HT1080 (cell line): ENCODE measurements at places on chromosomes 11 and 22.
A peak's percentile ranks its signal among the peaks of the same experiment; 100 is the strongest.

GRCh38 chr22:38202437-38203089, 769 bp downstream of the MAFF start:
- peak; percentile 64 for DNase-seq

GRCh38 chr11:123195188-123196059, at the start of gene CLMP:
Gene CLMP, minus strand, starts transcription at chr11:123195248. Its CDS starts 308 bp downstream, at chr11:123194940.
- DNase-seq, result peak; percentile 60

DNA sequence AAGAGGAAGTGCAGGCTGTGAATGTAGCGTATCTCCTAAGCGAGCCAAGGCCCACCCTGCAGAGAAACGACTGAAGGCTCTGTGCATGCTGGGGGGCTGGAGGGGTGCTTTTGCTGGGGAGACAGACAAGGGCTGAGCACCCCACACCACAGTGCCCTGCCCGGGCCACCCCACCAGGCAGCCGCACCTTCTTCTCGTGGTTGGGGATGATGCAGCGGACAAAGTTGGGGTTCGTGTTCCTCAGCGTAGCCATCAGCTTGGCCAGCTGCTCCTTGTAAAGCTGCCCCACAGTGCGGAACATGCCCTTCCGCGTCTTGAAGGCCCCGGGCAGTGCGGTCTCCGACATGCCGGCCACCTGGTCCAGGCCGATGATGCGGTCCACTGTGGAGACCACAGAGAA, 53.3 kb downstream of the APOL1 start:
- no peak for DNase-seq

GRCh38 chr22:20909543-20910303, 7.5 kb upstream of the CRKL start:
- DNase-seq, result no peak

GRCh38 chr22:45438336-45438735, 24.8 kb downstream of the RIBC2 start:
- DNase-seq, result no peak
